ENCODE measurements at places on chromosomes 3 and 15.

DNA sequence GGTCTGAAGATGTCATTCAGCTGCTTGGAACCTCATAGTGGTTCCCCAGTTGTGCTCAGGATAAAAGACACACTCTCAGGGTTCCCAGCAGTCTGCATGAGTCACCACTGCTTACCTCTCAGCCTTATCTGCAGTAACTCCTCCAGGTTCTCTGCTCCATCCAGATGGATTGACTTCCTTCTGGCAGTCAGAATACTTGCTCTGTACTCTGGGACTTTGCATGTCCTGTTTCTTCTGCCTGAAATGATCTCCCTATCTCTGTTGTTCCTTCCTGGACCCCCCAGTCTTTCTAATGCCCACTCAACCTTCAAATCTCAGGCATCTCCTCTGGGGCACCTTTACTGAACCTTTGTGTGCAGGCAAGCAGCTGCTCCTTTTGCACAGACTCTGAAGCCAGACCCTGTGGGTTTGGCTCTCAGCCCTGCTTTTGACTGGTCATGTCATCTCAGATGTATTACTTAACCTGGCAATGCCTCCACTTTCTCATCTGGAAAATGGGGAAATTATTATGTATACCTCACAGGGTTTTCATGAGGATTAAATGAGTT is 38.4 kb downstream of the ITPR1 start:
- DNase-seq, result no peak

- DNase-seq, result no peak
Measured at GRCh38 chr3:117303443-117303842, 593.9 kb downstream of the TUSC7 start.

DNA sequence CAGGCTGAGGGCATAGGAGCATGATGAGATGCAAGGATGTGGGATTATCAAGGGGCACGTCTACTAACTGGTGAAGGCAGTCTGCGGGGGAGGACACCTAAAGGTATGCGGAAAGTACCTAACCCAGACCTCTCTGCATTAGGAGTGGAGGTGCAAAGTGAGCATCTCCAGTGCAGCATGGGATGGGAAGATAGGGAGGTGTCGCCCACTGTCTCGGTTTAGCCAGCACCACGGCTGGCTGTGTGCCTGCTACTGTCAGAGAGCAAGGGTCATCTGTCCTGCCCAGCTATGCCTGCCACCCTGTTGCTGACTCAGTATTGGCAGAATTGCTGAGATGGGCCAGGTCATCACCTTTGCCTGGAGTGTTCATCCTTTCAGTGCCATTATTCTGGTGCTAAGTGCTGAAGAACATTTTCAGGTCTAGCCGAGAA is 40.1 kb downstream of the OXNAD1 start:
- no peak for DNase-seq

DNA sequence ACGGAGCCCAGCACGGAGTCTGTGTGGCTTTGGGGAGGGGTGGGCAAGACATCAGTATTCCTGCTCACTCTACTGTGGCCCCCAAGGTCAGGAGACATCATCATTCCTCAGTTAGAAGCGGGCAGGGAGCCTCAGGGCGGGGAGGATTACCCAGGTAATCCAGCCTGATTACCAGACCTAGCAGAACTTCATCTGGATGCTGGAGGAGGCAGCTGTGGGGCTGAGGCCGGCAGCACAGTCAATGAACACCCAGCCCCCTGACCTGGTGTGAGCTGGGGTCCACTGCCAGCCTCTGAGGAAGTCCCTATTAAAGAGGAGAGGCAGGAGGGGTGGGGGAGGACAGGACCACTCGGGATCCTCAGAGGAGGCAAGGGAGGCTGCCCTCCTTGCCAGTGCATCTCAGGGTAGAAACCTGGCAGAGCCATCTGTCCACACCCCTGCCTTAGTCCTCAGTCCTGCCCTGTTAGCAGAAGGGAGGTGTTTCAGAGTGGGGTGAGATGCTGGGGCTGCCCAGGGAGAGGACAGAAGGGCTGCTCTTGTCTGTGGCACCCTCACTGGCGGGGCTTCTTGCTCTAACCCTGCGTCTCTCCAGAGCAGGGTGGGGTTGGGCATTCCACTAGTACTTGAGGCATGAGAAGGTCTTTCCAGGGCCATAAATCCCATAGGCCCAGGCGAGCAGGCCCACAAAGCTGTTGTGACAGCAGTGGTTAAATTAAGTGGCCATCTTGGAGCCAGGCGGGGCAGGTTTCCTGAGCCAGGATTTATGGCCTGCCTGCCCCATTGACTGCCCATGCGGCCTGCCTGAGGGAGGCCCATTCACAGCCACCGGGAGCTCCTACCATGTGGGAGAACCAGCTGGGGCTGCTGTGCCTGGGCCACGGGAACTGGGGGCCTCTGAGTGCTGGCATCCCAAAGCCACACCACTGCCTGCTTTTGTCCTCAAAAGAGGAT is 82.1 kb downstream of the LINGO1 start:
- no peak for DNase-seq

DNA sequence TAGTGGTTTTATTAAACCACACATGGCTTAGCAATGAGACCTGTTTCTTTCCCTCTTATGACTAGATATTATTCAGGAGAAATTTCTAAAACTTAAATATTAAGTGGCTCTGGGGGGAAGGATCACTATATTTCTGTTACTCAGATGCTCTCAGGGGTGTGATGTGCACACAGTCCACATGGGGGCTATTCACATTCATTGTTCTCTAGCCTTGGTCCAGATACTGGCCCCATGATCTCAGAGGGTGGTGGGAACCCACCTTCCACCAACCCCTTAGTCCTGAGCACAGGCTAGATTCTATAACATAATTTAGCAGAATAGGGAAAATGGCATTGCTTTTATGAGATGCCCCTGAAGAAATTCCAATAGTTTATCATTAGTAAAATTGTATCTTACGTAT is 149.0 kb upstream of the ST8SIA2 start:
- no peak for DNase-seq
